ENCODE measurements at places on chromosomes 4 and X.

DNA sequence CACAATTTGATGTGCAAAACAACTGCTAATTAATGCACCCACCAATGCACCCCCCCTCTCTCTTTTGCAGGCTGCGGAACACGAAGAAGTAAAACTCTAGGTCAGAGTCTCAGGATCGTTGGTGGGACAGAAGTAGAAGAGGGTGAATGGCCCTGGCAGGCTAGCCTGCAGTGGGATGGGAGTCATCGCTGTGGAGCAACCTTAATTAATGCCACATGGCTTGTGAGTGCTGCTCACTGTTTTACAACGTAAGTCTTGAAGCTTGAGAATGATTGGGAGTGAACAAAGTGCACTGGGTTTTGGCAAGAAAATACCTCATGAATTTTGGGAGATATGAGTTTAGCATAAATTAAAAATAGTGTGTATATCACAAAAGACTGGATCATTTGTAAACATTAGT, 28.9 kb downstream of the TMPRSS11E start:
- DNase-seq: no peak

GRCh38 chr4:14257903-14258302, 630.4 kb upstream of the BOD1L1 start:
- DNase-seq: no peak

- peak; percentile 36 for DNase-seq
Observed at GRCh38 chr4:102527695-102528283, 26.6 kb downstream of the NFKB1 start.

DNA sequence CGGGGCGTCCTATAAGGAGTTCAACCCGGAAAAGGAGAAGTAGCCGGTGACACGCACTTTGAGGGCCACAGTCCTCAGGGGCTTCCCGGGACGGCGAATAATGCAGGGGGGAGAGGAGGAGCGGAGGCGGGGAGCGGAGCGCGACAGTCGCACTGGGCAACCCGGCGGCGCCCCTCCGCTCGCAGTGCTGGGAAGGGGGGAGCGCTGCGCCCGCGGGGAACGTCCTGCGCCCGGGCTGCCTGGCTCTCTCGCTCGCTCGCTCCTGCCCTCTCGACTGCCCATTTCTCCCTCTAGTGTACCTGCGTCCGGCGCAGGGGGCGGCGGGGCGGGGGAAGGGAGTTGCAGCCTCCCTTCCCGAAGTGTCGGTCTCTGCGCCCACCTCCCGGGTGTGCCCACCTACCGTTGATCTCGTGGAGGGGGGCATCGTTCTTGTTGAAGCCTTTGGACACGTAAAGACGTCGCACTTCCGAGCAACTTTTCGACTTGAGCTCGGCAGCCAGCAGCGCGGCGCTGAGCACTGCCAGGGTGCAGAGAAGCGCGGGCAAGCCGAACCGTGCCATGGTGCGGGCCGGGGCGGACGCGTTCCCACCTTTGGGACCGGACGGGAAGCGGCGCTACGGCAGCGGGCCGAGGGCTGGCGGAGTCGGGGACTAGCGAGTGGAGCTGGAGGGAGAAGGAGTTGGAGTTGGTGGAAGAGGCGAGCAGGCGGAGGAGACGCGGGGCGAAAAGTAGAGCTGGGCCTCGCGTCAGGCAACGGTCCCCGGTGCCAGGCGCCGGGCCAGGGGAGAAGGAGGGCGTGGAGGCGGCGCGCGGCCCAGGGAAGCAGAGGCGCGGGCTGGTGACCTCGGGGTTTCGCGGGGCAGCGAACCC, 648 bp downstream of the GPC4 start:
- DNase-seq: peak; percentile 26

GRCh38 chr4:7651461-7651921, 216.8 kb upstream of the PSAPL1 start:
- DNase-seq: no peak

- peak; percentile 87 for DNase-seq
Observed at GRCh38 chr4:151408630-151409469, at the start of gene FHIP1A. Gene FHIP1A (plus strand): TSS chr4:151409176. CDS start chr4:151566260, 157,084 bp downstream.

DNA sequence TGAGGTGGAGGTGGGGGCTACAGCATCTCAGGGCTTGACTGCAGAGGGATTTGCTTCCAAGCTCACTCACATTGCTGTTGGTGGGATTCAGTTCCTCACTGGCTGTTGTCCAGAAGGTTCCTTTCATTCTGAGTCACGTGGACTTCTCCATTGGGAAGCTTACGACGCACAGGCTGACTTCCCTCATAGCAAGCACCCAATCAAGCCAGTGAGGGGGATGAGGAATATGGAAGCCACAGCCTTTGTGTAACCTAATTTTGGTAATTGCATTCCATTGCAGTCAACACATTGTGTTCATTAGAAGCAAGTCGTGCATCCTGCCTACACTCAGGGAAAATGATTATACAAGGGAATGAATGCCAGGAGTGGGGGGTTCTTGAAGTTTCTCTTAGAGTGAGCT, 32.7 kb upstream of the MXRA5 start:
- no peak for DNase-seq

DNA sequence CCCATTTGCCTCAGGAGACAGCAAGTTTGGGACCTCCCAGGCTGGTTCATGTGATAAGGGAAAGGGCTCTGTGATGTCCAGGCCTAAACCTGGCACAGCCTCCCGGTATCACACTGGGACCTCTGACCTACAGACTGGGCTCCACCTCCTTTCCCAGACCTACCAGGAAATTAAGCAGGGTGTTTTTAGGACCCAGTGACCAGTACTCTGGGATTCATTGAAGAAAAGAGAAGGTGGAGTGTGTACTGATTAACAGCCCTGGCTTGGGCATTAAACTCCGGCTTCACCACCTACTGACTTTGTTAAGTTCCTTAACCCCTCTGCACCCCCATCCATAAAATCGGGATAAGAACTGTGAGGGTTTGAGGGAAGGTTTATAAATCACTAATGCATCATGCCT, 28.6 kb downstream of the ASB9 start:
- DNase-seq: no peak

- no peak for DNase-seq
Observed at GRCh38 chrX:47175588-47175980, 18.0 kb upstream of the UBA1 start.

- DNase-seq: no peak
Observed at GRCh38 chr4:115159141-115159540, 45.7 kb upstream of the NDST4 start.

- peak; percentile 66 for DNase-seq
Observed at GRCh38 chr4:47531241-47531953, 46.3 kb downstream of the ATP10D start.

DNA sequence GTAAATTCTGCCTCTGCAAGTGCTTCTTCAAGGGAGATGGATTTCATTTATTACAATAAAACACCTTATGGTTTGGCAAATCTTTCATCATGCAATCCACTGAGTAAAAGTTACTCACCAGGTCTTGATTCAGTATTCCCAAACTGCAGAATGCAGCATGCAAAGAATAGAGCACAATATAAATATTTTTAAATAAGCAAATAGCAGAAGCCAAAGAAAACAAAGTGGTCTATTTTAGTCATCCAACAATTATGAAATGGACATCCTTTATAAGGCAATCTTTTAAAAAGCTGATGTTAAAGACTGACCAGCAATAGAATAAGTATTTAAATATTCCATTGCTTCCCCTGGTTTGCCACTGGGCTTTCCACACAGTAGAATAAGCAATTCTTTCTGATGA, 59.5 kb downstream of the SLC39A8 start:
- no peak for DNase-seq

- DNase-seq: no peak
Observed at GRCh38 chrX:32153585-32153984, 1057.8 kb downstream of the DMD start.

GRCh38 chr4:144968606-144969005, 129.4 kb downstream of the ANAPC10 start:
- no peak for DNase-seq

GRCh38 chrX:110163488-110163887, 154.4 kb downstream of the AMMECR1 start:
- no peak for DNase-seq

- DNase-seq: peak; percentile 63
Observed at GRCh38 chr4:153083447-153083947, 120.7 kb upstream of the TRIM2 start.

GRCh38 chr4:504076-504475, 5.1 kb downstream of the PIGG start:
- DNase-seq: no peak

DNA sequence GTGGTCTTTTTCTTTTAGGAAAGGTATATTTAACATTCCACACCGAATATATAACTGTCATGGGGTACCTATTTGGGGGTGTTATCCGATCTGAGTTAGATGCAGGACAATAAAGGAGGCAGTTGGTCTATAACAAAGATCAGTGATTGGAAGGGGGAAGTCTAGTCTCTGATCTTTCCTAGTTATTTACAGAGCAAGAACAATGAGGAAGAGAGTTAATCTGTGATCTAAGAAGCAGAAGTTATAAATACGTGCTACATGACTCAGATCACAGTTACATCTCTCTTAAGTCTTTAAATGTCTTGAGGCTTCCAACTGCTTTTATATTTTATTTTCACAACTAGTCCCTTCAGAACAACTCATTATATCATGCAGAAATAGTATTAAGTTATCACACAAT, 33.2 kb upstream of the ARMCX4 start:
- no peak for DNase-seq

DNA sequence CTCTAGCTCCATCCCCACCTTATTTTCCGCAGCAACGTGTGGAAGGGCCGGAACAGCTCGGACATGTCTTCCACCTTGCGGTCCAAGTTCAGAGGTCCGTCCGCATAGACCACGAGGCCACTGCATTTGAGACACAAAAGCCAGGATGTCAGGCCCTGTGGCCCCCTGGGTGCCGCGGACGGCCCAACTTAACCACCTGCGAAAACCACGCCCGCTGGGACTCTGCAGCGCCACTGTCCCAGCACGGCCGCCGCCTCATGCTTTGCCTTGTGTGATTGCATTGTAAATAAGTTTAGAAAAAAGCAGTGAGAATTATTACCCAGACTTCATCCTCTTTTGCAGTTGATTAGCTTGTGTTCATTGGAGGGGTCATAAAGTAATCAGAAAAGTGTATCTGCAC, 58.2 kb upstream of the MXD4 start:
- peak; percentile 18 for DNase-seq

DNA sequence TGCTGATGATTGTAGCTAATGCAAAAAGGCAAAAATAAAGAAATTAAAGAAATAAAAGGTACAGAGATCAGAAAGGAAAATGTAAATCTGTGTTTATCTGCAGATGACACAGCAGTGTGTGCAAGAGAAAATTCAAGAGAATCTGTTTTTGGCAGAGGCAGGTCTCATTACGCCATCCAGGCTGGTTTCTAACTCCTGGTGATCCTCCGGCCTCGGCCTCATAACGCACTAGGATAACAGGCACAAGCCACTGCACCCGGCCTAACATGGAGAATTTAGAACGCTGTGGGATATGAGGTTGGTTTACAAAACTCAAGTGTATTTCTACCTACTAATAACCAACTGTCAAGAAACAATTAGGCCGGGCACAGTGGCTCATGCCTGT, 29.4 kb downstream of the CTBP1 start:
- no peak for DNase-seq

GRCh38 chr4:66590488-66591215, 920.4 kb upstream of the EPHA5 start:
- DNase-seq: no peak

DNA sequence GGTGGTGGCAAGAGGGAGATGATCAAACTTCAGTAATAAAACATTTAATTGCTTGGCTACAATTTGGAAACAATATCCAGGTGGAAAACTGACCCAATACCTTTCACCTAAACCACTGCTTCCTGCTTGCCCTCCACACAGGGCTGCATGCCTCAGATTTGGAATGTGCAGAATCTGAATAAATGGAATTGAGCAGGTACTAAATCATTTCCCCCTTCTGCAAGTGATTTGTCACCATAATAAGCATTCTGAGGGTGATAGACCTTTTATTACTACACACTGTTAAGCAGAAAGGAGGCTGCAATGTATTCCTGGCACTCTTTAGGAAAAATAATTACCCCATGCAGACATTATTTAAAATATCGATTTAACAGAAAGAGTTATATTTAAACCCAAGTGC, 291.8 kb downstream of the IDS start:
- no peak for DNase-seq

GRCh38 chr4:38117591-38117990, 157.4 kb downstream of the PTTG2 start:
- DNase-seq: no peak

GRCh38 chr4:96228463-96228862, 388.6 kb downstream of the PDHA2 start:
- DNase-seq: no peak

DNA sequence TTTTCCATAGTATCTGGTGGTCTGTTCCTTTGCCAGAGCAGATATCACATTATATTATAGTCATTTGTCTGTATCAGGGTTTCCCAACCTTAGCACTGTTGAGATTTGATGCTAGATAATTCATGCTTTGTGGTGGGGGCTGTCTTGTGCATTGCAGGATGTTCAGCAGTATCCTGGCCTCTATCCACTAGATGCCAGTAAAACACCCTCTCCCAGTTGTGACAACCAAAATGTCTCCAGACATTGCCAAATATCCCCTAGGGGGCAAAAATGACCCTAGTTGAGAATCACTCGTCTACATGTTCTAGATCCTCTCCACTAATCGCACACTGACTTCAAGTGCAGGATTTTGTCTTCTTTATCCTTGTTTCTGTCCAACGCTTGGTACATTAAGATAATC, 160.8 kb downstream of the FANCB start:
- DNase-seq: no peak

DNA sequence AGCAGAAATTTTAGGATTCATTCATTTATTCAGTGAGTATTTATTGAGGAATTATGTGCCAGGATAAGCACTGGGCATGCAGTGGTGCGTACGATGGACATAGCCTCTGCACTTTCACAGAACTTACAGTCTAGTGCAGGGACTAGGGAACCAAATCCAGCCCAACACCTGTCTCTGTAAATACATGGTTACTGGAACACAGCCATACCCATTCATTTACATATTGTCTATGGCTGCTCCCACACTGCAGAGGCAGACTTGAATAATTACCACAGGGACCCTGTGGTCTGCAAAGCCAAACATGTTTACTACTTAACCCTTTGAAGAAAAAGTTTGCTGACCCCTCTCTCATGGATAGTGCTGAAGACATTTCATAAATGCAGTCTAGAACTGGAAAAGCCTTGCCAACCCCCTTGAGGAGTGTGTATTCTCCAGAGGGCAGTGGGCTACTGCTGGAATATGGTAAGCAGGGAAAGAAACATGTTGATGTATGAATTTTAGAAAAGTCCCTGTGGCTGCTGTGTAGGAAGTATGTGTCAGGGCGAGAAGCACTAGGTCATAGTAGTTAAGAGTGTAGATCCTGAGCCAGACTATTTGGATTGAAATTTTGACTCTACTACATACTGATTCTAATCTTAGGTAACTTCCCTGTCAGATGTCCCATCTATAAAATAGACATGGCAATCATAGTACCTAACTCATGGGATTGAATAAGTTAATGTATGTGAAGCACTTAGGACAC, 75.5 kb downstream of the GALNT7 start:
- DNase-seq: no peak
